ENCODE measurements at places on chromosomes 4 and X.

DNA sequence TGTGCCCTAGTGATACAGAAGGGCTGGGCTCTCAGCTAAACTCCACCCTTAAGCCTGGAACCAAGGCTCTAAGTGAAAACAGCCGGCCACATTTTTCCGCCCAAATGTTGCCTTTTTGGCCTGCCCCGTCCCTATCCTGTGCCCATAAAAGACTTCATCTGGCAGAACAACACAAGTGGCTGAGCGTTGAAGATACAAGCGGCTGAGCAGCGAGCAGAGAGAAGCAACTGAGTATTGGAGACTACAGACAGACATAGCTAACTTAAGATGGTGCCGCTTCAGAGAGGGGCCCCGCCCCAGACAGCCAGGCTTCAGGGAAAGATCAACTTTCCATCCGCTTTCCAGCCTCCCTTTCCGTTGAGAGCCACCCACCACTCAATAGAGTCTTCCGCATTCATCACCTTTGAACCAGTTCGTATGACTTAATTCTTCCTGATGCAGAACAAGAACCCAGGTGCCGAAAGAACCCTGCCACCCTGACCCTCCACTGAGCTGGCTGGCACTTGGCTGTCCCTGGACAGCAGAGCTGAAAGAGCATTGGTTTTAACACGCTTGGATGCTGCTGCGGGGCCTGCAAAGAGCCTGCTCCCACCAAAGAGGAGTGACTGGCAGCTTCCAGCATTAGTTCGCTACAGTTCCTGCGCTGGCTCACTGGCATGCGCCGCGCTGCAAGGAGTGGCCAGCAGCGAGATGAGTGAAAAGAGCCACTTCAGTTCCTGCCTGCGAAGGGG, 853.2 kb upstream of the INTU start:
- no peak for DNase-seq

GRCh38 chr4:76549765-76550164, 114.7 kb downstream of the SHROOM3 start:
- no peak for DNase-seq

GRCh38 chr4:38560768-38561558, 103.0 kb upstream of the KLF3 start:
- DNase-seq = no peak

DNA sequence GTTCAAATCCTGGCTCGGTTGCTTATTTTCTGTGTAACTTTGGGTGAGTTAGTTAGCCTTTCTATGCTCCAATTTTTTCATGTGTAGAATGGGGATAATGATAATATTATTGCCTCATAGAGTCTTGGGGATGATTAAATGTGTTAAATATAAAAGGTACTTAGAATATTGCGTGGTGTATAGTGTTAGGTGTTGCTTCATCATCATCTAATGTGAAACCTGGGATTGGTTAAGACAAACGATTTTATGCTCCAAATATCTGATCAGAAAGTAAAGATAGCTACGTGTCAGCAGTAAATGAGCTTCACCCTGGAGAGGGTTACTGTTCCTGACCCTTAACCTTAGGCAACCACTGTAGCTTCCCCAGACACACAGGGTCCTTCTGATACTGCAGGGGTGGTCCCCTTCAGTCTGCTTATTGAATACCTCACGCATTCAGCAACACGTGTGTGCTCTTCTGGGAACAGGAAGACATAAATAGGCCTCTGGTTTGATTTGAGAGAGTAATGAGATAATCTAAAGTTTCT, 50.1 kb downstream of the GPAT3 start:
- no peak for DNase-seq

DNA sequence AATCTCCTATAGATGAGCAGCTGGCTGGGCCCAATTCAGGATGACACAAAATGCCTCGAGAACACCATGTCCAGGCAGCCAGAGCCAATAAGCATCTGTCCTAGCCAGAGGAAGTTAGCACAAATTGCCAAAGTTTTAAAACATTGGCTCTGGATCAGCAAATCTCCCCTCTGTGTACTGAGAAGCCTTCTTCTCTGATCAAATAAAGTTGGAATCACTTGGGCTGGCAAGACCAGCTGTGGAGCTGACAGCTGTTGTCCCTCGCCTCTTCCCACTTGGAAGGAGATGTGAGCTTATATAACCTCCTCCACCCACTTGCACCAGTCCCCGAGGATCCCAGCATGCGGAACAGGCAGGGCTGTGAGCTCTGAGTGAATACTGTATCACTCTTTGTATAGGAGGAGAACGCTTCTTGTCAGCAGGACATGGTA, 183.9 kb downstream of the OPHN1 start:
- no peak for DNase-seq

DNA sequence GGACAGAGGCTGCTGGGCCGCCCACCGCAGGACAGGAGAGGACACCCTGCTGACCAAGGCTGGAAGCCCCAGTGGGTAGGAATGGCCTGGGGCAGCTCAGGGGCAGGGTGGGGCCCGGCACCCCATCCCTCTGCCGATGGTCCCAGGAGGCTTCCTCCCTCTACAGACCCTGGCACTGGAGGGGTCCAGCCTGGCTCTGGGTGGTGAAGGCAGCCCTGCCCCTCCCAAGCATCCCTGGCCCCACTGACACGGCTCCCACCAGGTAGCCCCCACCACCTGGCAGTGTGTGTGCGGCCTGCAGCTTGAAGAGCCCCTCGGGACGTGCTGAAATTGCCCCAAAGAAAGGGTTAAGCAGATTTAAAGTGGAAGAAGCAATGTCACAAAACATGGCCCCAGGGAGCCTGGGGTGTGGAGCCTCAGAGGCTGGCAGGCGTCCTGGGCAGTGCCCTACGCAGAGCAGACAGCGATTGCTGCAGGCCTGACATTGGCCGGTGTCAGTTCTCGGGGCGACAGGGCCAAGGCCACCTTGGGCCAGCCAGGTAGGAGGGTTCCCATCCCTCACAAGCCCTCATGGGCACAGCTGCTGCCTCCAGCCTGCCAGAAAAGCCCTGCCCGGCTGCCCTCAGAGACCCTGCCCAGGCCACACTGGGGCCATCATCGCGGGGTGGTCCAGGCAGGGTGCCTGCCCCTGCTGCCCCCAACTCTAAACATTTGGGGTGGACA, 80.5 kb downstream of the FAM53A start:
- no peak for DNase-seq

GRCh38 chr4:151922306-151922705, 161.5 kb upstream of the GATB start:
- no peak for DNase-seq

GRCh38 chr4:182929296-182929695, 12.1 kb upstream of the DCTD start:
- DNase-seq = no peak

DNA sequence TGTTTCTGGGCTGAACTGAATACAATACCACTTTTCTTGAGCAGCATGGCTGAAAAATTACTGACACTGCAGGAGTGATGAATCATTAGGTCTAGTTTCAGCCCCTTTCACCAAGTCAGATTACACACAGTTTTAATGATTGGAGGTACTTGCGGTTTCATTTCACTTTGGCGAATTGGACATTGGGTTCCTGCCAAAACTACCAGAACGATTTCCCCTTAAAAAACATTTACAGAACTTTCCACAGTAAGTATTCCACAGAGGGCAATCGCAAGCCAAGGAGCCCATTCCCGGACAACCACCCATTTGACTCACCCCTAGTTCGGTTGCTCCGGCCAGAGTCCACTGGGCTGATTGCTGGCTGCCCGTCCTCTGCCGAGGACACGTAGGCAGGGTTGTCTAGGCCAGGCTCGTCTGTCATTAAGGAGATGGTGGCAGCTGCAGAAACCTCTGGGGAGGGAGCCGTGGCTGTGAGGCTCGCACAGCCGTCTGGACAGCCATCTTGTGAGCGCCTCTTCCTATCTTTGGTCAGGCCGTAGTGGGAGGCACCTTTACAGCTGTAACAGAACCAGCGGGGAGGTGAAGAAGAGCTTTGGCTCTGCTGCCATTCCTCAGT, 83.5 kb downstream of the LNX1 start:
- DNase-seq = peak; percentile 78

DNA sequence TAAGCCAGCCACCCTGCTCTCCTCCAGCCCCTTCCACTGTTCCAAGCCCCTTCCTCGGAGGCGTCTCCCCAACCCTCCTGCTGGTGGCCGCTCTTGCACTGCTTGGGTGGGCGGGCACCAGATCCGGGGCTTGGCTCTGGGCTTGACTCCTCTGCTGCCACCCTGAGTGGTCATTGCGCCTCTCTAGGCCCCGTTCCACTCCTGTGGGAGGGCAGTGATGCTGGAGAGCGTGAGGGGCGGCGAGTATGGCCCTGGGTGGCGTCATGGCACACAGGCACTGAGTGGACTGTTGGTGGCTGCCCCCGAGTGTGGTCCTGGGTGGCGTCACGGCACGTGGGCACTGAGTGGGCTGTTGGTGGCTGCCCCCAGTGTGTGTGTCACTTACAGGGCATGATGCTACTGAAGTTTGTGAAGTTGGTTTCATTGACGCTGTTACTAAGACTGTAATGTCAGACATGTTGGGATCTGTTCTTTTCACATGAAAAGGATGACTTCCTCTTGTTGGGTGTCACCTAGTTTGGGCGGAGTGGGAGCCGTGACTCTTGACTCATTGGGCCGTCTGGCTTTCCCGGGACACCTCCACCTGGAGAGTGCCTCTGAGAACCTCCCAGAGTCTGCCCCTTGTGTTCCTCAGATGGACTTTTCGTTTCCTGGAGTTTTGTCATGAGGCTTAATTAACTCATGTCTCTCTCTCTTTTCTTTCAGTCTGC, 55.9 kb upstream of the HGFAC start:
- DNase-seq = no peak

GRCh38 chrX:155086961-155087735, 15.8 kb downstream of the BRCC3 start:
- no peak for DNase-seq

- no peak for DNase-seq
These were observed 262.1 kb upstream of the CXXC4 start for GRCh38 chr4:104756837-104757236.

DNA sequence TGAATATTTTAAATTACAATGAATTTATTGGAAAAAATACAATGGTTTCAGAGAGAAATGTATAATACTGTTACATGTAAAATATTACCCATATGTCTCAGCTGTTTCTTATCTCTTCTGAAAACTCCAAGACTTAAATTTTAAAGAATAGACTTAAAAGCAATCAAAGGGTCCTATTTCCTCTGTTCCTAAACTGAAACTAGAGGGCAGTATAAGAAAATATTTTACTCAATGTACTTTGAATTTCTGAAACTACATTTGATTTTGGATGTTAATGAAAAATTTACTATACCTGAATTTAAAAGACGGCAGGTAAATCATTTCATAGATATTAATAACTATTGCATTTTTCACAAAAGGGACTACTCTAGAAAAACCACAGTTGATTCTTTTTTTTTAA, 200.2 kb downstream of the LRBA start:
- DNase-seq = no peak

- DNase-seq = no peak
These were observed at the start of gene ZIC3 for GRCh38 chrX:137565921-137566745. Gene ZIC3 (plus strand): TSS chrX:137566127. CDS start chrX:137566692, 565 bp downstream.

DNA sequence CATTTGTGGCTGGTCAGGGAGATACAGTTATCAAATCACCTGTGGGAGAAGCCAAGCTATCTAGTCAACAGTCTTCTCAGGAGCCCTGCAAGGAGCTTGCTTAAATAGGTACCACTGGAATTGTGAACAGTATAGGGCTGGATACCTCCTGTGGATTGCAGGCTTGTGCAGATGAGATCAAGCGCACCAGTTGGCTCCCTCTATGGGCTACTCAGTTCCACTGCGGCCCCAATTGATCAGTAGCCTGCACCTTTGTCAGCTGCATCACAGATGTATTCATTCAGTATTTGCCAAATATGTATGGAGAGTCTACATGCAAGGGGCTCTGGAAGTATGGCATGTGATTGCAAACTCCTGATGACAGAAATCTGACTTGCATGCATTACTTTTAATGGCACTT, 28.6 kb downstream of the TEX13A start:
- no peak for DNase-seq

DNA sequence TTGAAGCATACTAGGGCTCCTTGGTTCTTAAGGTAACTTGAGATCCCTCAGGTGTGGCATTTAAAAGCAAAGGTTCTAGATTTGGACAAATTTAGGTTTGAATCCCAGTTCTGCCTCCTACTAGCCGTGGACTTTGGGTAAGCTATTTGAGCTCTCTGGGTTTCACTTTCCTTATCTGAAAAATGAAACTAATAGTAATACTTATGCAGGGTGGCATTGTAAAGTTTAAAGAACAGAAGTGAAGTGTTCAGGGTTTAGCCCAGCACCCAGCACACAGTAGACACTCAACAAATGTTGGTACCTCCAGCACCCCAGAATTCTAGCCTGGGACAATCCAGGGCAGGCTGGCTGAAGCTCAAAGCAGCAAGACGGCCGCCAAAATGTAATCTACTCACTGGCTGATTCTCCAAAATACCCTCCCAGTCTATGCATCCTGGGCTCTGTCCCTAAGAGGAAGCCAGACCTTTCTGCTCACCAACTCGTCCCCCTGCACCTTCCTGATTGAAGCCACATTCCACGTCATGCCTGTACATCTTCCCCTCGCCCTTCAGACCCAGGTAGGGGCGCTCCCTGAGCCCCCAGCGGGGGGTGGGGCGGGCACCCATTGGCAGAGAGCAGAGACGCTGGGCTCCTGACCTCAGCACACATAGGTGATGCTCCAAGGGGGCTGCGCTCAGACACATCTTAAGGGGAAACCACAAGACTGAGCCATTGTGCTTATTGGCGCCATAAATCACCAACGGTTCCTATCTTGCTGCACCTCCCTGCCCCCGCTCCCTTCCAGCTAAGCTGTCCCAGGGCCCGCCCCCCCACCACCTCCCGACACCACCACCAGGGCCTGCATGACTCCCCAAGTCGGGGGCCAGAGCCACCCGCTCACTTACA, 160.6 kb downstream of the BCOR start:
- no peak for DNase-seq

DNA sequence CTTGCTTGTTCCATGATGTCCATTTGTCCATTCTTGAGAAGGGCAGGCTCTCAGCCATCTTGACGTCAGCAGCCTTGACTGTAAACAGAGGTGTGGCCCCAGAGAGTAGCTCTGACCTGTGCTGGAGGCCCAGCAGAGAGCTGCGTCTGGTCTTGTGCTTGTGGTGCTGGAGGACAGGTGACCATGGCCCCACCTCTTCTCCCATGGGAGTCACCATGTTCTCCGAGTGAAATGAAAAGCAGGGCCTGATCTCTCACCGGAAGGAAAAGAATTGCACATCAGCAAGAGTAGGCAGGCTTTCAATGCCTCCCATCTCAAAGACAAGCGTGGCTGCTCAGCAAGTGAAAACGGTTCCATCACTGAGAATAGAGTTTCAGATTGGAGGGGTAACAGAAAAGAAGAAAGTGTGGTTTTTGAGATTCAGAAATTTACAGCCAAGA, 11.5 kb downstream of the PARM1 start:
- DNase-seq = no peak

- no peak for DNase-seq
These were observed 462.6 kb downstream of the IL15 start for GRCh38 chr4:142098900-142099545.

- DNase-seq = no peak
These were observed 147.8 kb upstream of the PSAPL1 start for GRCh38 chr4:7582313-7583097.

- DNase-seq = no peak
These were observed 110.3 kb downstream of the MTNR1A start for GRCh38 chr4:186445040-186445439.

DNA sequence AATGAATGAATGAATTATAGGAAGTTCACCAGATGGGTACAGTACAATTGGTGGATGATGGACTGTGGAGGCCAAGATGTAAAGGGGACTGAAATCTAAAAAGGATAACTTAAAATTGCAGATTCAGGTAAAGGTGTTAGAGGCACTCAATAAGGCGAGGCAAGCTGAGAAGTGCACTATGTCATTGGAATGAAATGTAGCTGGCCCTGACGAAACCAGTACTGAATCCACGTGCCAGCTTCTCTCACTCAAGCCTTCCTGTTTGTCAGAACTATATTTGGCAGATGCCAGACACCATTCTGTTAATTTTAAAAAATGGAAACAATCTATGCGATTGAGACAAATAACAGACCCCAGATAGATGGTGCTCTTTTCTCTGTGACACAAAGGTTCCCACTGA, 1039.1 kb upstream of the TENM3 start:
- DNase-seq = no peak
